ENCODE measurements at places on chromosomes 2 and 18. TPM values are rescaled to one million over a fixed set of nuclear protein-coding genes. Genes with fewer than 3 reads are reported as not detected.

FOXD4L1 gene
- total RNA-seq = not detected

TGFA gene
- total RNA-seq = 1.0 TPM

MOB1A gene
- 104 TPM for total RNA-seq

SCRN3 gene
- total RNA-seq = 46.6 TPM

CHRNG gene
- total RNA-seq = not detected

KIF5C gene
- 0.51 TPM for total RNA-seq

PLB1 gene
- 1.4 TPM for total RNA-seq

RMND5A gene
- total RNA-seq = 110 TPM

CD8B2 gene
- not detected for total RNA-seq

RIT2 gene
- total RNA-seq = not detected

SF3B6 gene
- 53.1 TPM for total RNA-seq

CCDC68 gene
- 11.6 TPM for total RNA-seq

DNER gene
- total RNA-seq = 0.23 TPM

GIGYF2 gene
- 51.4 TPM for total RNA-seq

KIAA2012 gene
- total RNA-seq = not detected

MOB4 gene
- 36.2 TPM for total RNA-seq

CCDC93 gene
- 15.6 TPM for total RNA-seq

CD226 gene
- 4.0 TPM for total RNA-seq

MPPE1 gene
- 30.7 TPM for total RNA-seq

PTPRN gene
- not detected for total RNA-seq

ATOH8 gene
- 68.1 TPM for total RNA-seq

RND3 gene
- total RNA-seq = 32.1 TPM

SERPINB11 gene
- total RNA-seq = not detected

RTP5 gene
- total RNA-seq = not detected

B4GALT6 gene
- 9.0 TPM for total RNA-seq

VIT gene
- 6.8 TPM for total RNA-seq

POMC gene
- 1.3 TPM for total RNA-seq

EVX2 gene
- total RNA-seq = not detected

RESP18 gene
- not detected for total RNA-seq

SCYGR4 gene
- not detected for total RNA-seq

SEMA4F gene
- 2.5 TPM for total RNA-seq

FAM228A gene
- total RNA-seq = not detected

KDSR gene
- 41.4 TPM for total RNA-seq

ESPNL gene
- total RNA-seq = 0.05 TPM

LONRF2 gene
- total RNA-seq = 29.7 TPM

NUP35 gene
- 9.7 TPM for total RNA-seq

GKN2 gene
- total RNA-seq = not detected

EPG5 gene
- 37.8 TPM for total RNA-seq

CD207 gene
- total RNA-seq = not detected

ANTXR1 gene
- total RNA-seq = 14.7 TPM

CCBE1 gene
- total RNA-seq = 5.2 TPM

THUMPD2 gene
- 5.8 TPM for total RNA-seq

UGT1A6 gene
- not detected for total RNA-seq

DES gene
- total RNA-seq = 28,674 TPM

DNAH7 gene
- total RNA-seq = 0.11 TPM

REG1B gene
- total RNA-seq = 2.0 TPM

C2orf92 gene
- 3.9 TPM for total RNA-seq

SERPINB13 gene
- total RNA-seq = not detected

FIGN gene
- 10.1 TPM for total RNA-seq

GAD1 gene
- not detected for total RNA-seq

ZNF804A gene
- total RNA-seq = not detected

ZNF519 gene
- total RNA-seq = 5.0 TPM
